ENCODE measurements at places on chromosomes 4 and X.

GRCh38 chrX:30680618-30681017 lies 27.4 kb downstream of the GK start:
- no peak for DNase-seq

DNA sequence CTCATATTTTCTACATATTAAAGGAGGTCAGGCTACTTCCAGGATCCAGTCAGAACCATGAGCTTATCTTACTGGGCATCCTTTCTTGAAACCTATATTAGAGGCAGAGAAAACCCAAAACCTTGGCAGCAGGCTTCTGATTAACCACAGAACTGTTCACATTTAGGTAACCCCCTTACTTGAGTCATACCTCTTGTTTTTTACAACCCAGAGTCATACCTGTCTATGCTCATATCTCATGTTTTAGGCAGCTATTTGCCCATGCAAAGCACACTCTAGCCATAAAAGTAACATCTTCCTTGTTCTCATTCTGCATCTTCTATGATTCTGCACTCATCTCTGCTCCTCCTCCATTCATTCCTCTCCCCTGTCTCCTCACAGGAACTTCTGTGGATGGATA lies 138.0 kb upstream of the SMIM31 start:
- DNase-seq, result no peak

DNA sequence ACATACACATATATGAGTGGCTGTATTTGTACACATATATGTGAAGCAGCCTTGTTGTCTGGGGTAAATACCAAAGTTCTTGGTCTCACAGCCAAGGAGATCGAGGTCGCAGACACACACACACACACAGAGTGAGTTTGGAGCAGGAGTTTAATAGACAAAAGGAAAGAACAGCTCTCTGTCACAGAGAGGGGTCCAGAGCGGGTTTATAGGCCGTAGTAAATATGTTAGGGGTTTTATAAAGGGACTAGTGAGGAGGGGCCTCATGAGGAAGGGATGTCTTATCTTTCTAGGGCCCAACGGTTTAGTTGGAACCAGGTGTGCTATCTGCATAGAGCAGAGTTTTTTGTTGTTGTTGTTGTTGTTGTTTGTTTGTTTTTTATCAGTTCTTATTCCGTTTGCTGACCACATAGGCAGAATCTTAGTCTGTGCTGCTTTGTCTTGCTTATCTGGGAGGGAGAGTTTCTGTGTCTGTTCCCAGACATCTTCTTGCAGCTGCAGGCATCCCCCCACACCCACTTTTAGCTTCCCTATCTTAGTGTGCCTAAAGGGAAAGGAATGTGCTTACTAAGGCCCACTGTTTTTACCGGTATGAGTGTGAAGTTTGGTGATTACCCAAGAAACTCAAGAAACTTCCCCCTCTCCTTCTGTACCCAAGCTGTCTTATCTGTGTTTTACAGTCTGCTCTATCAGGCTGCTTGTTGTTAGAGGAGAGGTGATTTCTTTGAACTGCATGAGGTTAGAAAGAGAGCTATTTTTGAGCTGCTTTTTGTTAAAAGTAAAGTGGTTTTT lies 91.9 kb downstream of the TENT5D start:
- no peak for DNase-seq

DNA sequence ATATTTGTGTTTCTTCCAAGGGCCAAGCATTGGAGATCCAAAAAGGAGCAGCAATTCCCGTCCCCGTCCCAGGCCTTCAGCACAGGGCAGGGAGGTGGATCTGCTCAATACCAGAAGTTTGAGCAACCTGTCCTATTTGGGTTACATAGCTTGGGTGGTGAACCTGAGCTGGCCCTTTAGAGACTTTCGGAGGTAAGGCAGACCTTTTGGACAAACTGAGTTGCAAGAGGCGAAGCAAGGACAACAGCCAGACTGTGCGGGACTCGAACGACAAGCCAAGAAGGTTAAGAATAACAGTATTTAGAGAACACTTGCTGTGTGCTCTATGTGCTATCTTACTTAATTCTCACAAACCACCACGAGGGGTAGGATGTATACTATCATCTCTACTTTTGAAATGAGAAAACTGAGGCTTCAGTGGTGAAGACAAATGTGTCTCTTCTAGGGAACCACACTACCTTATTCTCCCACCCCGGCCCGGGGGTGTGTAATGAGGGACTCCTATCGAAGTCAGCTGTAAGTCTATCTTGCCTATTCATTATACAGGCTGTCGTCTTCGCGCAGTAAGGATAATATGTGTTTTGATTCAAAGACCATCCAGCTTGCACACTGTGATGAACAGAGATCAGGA lies 1.3 kb downstream of the NOP14 start:
- no peak for DNase-seq

DNA sequence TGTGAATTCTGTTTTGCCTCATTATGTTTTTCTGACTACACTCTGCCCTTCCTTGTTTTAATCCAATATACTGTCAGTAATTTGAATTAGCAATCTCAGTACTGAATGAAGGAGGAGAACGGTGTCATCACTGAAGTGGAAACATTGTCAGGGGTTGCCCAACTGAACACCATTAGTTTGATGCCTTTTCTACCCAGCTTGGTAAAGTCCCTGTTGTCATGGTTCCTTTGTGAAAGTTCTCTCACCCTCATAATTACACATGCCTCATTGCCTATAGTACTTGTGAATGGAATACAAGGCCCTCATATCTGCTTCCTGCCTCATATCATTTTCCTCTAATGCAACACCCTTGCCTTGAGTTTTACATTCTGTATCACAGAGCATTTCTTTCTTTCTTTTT lies 76.9 kb downstream of the RRAGB start:
- DNase-seq, result no peak

DNA sequence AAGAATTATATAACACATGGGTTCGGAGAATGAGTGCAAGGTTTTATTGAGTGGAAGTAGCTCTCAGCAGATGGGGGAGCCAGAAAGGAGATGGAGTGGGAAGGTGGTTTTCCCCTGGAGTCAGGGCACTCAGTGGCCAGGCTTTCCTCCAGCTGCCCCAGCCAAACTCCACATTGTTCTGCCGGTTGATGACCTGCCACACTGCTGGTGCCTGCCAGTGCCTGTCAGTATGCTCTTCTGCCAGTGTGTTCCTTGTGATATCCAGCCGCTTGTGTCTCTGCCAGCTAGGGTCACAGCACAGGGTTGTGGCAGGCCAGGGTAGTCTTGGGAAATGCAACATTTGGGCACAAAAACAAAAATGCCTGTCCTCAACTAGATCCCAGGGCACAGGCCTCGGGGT lies 604.8 kb upstream of the TECRL start:
- DNase-seq, result no peak

GRCh38 chr4:17347445-17347844 lies 164.4 kb downstream of the QDPR start:
- DNase-seq, result no peak

DNA sequence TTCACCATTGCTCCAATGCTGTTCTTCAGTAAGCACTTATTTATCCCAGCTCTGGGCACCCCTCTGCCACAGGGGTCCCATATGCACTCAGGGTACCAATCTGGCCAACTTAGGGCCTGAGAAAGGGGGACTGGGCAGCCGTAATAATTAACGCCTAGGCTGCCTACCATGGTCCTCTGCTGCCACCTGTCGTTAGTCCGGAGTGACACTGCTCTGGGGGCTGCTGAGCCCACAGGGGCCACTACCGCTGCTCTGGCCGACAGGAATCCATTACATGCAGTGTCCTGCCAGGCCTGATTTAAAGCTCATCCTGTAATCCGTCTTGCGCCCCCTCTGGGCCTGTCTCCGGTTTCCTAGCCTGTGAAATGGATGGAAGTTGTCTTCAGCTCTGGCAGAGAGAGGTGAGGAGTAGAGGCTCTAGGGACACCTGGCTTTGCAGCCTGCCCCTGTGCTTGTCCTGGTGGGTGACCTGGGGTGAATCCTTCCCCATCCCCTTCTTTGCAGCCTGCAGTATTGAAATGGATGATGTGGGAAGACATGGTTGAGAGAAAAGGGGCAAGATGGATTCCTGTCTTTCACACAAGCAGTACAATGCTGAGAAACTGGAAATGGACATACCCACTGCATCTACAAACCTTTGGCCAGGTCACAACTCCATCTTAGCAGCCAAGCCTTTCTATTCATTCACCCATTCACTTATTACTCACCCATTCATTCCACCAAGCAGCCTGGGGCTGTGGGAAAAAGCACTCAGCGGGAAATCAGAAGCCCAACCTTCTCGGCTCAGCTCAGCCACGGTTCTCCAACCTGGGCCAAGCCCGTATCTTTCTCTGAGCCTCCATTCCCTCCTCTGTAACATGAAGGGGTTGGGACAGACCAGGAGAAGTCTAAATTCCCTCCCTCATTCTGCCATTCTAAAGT lies 116.3 kb upstream of the NALF2 start:
- DNase-seq, result no peak

DNA sequence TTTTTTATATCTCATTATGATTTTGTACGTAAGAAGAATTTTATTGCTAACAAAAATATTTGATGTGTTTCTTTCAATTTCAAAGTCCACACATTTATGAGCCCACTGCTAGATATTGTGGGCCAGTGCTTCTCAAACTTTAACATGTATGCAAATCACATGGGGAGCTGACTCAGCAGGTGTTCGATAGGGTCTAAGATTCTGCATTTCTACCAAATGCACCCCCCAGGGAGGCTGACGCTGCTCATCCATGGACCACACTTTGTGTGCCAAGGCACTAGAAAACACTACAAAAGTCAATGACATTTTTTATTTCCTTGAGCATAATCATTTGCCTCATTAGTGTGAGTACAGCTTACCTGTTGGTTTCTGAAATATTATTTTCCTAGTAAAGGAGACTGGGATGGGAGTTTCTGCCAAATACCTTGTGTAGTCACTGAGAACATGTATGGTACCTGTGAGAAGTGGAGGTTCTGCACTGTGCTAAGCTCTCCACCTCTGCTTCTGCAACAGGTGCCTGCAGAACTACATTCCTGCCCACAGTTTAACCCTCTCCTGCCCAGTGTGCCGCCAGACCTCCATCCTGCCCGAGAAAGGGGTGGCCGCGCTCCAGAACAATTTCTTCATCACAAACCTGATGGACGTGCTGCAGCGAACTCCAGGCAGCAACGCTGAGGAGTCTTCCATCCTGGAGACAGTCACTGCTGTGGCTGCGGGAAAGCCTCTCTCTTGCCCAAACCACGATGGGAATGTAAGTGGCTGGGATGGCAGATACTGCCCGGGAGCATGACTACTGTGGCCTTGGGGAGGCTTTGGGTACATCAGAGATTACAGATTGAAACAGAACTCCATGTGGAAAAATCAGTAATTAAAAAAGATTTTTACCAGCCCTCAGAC lies 68.9 kb upstream of the MND1 start:
- no peak for DNase-seq

- DNase-seq, result no peak
Observed at GRCh38 chr4:170666909-170667308, 577.2 kb upstream of the AADAT start.

DNA sequence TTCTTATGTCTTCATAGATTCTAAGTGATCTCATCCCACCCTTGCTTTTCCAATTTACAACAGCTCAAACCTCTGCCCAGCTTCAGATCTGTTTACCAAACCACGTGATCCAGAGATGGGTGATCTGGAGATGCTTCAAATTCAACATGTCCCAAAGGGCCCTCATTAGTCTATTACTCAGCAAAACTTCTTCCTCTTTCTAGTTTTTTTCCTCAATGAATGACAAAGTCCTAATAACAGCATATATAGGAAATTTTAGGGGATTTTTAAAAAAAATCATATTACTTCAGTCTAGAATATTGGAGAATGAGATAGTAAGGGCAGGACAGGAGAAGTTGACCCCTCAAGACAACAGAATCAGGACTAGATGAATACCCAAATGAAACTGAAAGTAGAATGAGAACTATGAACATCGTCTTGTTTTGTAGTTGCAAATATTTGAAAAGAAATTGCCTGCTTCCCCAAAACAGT lies 127.1 kb downstream of the CFAP299 start:
- DNase-seq, result no peak

- DNase-seq, result no peak
Observed at GRCh38 chr4:145217349-145217748, 37.0 kb upstream of the OTUD4 start.

DNA sequence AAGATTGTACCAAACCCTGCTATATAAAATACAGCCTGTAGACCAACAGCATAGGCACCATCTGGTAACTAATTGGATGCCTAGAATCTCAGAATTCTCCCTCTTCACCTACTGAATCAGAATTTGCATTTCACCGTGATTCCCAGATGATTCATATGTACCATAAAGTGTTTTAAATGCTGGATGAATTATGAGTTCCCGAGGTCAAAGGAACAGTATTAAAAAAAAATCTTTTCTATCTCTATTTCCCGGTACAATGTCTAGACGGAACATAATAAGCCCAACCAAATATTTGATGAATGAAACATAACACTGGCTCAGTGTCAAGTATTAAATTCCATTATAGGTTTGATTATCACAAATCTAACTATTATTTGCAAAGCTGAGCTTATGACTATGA lies 280.0 kb downstream of the ANKRD50 start:
- no peak for DNase-seq

- DNase-seq, result no peak
Observed at GRCh38 chr4:7524064-7524682, 89.4 kb upstream of the PSAPL1 start.

GRCh38 chrX:122739770-122740169 lies 444.3 kb upstream of the GRIA3 start:
- DNase-seq, result no peak

GRCh38 chrX:46961097-46961496 lies 48.9 kb downstream of the JADE3 start:
- DNase-seq, result no peak

GRCh38 chrX:150676221-150676620 lies 17.0 kb upstream of the MTMR1 start:
- no peak for DNase-seq

DNA sequence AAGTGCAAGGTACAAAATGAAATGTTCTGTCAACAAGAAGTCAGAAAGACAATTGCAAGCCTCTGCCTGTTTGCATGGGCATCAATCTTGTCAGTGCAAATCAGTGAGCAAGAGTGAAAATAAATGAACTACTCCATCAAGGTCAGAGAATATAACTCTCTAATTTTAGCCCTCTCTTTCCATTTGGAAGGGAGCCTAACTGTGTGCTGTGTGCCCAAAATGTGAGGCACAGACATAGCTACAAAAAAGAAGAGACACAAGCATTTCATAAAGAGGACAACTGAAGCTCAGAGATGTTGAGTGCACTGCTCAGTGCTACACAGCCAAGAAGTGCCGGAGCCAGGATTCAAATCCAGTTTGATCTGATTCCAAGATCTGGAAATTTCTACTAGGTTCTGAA lies 114.3 kb downstream of the SLC2A9 start:
- DNase-seq, result no peak

DNA sequence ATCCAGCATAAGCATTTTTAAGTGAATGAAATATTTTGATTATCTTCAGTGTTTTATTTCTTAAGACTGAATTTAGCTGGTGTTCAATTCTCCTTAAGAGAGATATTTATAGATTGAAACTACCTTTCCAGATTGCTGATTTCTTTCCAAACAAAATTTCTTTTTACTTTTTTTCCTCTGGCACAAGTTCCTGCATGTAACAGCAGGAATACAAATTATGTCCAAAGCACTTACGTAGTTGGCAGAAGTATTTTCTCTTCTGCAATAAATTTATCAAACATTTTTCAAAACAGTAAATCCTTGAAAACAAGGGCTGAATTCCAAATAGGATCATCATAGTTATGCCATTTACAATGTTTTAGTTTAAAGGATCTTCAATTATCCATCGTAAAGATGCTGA lies 412.6 kb downstream of the IQCM start:
- no peak for DNase-seq

GRCh38 chr4:27251771-27252170 lies 391.1 kb downstream of the STIM2 start:
- no peak for DNase-seq

GRCh38 chr4:90996813-90997212 lies 869.6 kb downstream of the CCSER1 start:
- no peak for DNase-seq

GRCh38 chrX:42770566-42770965 lies 7.4 kb downstream of the PPP1R2C start:
- no peak for DNase-seq

Measured in stimulated activated CD8-positive, alpha-beta memory T cell treated with anti-CD3 and anti-CD28 coated beads, Interleukin-7, amount 100 ng/mL, for 1 hour (primary cell).